ENCODE measurements at places on chromosomes 2 and 18. TPM values are rescaled to one million over a fixed set of nuclear protein-coding genes. Genes with fewer than 3 reads are reported as not detected.
A peak's percentile ranks its signal among the peaks of the same experiment; 100 is the strongest.

GRCh38 chr2:189379731-189380261 is 61.5 kb upstream of the WDR75 start:
- no peak for DNase-seq

GRCh38 chr2:199442173-199442572 is 15.6 kb downstream of the SATB2 start:
- no peak for DNase-seq

DNA sequence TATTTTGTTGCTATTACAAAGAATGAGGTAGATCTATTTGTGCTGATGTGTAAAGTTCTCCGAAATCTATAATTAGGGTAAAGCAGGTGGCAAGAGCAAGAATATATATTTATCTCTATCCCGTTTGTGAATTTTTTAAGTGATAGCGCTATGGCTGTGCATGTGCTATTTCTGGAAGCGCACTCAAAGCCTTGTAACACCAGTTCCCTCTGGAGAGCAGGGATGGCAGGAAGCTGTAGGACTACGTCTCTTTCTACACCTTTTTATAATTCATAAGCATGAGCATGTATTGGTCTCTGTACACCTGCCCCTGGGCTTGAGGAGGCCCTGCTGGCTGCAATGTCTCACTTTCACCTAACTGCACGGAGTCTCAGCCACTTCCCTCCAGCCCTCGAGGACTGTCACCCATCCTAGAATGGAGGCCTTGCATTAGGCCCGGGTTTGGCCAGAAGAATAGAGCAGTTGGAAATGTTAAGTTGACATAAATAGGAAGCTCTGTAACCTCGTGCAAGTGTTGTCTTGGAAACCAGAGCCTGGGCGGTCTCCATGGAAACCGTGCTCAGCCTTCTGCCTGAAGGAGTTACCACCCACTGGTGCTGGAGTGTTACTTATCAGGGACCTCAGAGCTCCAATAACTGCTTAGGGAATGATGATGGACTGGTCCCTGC is 20.9 kb downstream of the ITM2C start:
- no peak for DNase-seq

- peak; percentile 63 for DNase-seq
Observed at GRCh38 chr18:70454704-70455322, 166.0 kb downstream of the SOCS6 start.

DNA sequence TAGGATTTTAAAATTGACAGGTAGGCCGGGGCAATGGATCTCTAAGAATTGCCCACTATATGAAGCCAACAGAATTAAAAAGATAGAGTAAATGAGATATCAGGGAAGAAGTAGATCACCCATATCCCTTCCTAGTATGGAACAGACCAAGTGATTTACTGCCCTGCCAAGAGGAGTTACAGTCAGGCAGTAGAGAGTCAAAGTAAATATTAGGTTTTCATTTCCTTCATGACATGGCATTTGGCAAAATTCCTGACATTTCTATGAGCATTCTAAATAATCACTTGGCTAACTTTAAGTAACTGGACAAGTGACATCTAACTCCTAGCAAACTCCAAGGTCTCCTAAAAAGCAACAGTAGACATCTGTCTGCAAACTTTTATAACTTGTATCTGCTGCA is 33.5 kb downstream of the GALNT5 start:
- no peak for DNase-seq

DNA sequence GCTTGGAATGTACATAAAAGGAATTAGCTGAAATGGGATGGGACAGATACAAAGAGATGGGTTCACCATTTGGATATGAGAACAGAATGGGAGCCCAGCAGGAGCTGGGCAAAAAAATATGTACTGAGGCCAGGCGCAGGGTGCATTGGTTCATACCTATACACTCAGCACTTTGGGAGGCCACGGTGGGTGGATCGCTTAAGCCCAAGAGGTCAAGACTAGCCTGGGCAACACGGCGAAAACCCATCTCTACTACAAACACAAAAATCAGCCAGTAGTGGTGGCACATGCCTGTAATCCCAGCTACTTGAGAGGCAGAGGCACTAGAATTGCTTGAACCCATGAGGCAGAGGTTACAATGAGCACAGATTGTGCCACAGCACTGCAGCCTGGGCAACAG is 30.4 kb downstream of the SCN7A start:
- no peak for DNase-seq

DNA sequence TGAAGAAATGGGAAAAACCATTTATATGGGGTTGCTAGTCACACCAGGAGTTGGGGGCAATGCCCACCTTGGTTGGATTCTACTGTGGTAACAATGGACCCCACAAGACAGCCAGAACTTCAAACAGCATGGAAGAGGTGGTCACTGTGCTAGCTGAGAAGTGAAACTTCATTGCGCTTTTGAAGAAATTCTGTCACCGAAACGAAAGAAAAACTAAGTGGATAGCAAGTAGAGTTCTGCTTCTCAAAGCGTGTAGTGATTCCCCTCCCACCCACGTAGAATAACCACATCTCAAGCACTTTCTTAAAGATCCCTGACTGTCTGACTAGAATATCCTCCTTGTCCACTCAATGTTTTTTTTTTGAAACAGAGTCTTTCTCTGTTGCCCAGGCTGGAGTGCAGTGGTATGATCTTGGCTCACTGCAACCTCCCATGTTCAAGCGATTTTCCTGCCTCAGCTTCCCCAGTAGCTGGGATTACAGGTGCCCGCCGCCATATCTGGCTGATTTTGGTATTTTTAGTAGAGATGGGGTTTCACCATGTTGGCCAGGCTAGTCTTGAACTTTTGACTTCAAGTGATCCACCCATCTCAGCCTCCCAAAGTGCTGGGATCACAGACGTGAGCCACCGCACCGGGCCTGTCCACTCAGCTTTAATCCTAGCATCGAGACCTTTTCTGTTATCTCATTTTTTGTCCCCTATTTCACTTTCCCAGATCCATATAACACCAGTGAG is 30.1 kb upstream of the CCL20 start:
- DNase-seq = no peak

GRCh38 chr2:85839461-85839860 is 49.3 kb downstream of the ST3GAL5 start:
- DNase-seq = no peak

DNA sequence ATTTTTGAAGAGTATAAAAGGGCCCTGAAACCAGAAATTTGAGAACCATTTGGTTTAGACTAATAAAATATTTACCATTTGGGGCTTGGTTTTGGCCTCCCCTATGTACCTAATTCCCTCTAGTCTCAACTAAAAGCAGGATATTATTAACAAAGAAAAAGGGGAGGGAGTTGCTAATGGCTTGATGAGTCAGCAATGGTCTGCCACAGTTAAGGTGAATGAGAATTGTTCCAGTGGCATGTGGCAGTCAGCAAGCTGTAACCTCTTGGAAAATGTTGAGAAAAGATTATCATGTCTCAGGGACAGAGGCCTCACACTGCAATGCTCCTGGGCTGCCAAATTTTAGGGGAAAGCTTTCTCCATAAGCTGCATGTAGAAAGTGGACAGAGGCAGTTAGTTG is 20.1 kb upstream of the SLC39A10 start:
- no peak for DNase-seq

DNA sequence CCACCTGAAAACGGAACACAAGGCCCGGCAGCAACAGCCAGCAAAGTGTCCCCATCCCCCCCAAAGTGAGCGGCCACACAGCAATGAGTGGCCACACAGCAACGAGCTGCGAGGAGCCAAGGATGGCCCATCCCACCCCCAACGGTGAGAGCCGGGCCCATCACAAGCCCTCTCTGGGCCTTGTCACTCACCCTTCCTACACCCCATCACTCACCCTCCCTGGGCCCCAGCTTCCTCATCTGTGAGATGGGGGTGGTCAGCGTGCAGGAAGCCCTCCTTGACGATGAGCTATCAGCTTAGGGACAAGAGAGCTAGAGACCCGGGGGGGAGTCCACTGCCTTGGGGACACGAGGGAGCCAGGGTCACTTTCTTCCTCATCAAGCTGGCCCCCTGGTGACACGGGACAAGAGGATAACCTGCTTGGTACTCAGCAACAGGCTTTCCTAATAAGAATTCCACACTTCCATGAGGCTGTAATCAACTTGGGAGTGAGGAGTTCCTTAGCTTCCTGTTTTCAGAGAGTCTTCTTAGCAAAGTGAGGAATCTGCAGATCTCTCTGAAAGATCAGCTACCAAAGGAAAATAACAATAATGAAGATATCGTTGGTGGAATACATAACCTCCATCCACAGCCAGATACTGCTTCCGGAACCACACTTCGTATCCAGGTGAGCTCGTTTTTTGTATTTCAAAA is 92.8 kb downstream of the HDAC4 start:
- no peak for DNase-seq

DNA sequence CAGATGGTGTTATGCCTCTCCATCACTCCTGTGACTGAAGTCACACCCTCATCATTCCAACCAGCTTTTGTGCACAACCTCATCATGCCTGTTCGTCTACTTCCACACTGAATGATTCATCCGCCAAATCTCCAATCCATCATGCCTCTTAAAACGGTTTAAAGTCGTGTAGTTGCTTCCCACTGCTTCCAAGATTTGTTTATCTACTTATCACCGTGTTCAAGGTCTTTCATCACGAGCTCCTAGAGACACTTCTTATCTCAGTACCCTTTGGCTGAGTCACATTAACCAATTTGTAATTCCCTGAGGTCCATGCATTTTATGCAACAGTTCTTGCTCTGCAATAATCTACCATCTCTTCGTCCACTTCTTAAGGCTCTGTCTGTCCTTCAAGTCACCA is 592.3 kb upstream of the ID2 start:
- DNase-seq = no peak

DNA sequence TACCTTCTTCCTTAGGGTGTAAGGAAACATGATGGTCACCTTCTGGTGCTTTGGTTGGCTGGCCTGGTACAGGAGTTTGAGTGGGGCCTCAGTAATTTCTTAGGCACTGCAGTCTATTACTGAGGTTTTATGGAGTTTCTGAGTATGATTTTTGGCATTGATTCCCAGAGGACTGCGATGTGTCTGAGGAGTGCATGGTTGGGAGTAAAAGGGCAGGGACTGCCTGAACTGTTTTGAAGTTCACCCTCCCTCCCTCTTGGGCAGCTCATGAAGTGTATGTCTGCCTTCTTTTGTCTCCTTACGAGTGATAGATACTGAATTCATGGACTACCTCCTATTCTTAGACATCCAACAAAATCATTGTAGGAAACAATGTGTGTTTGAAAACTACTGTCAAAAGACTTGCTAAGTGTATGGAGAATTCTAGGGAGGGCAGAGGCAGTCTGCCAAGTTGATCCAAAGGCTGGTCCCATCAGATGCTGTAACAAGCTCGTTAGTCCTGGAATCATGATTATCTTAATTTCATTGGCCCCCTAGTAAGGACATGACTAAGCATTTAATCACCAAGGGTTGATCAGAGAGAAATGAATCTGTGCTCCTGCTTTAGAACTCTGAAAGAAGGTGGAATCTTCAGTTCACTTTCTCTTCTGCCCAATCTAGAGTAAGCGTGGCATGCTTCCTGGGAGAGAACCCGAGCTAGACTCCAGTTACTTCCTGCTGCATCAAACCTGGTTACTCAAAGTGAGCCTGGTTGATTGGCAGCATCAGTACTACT is 26.5 kb downstream of the LYPD6B start:
- no peak for DNase-seq

GRCh38 chr2:151192681-151193080 is 69.0 kb downstream of the RBM43 start:
- no peak for DNase-seq

GRCh38 chr18:73249030-73249429 is 381.2 kb upstream of the NETO1 start:
- no peak for DNase-seq

GRCh38 chr2:26456440-26457250 is 21.3 kb downstream of the OTOF start:
- DNase-seq = no peak

GRCh38 chr18:62536005-62536404 is 13.2 kb downstream of the ZCCHC2 start:
- no peak for DNase-seq

DNA sequence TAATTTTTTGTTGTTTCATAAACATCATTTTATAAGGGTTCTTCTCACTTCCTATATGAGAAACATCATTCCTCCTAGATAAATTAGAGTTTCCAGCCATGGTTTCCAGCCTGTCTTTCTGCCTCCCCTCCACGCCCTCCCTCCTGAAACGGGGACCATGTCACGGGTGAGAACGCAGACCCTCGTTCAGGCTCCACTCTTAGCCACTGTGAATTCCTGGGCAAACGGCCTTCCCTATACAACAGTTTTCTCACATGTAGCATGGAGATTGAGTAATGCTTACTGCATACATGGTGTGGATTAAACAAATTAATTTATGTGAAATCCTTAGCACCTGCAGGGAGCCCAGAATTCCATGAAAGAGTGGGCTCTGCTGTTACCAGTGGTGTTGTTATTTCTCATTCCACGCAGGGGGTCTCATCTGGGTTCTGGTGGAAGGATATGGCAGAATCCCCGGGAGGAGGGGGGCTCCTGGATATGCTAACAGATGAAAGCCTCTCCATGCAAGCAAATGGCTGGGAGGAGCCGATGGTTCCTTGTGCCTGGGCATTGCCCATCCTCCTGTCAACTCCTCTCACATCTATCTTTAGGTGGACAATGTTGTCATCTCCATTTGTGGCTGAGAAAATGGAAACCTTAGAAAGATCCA is 54.0 kb upstream of the TWIST2 start:
- DNase-seq = no peak

DNA sequence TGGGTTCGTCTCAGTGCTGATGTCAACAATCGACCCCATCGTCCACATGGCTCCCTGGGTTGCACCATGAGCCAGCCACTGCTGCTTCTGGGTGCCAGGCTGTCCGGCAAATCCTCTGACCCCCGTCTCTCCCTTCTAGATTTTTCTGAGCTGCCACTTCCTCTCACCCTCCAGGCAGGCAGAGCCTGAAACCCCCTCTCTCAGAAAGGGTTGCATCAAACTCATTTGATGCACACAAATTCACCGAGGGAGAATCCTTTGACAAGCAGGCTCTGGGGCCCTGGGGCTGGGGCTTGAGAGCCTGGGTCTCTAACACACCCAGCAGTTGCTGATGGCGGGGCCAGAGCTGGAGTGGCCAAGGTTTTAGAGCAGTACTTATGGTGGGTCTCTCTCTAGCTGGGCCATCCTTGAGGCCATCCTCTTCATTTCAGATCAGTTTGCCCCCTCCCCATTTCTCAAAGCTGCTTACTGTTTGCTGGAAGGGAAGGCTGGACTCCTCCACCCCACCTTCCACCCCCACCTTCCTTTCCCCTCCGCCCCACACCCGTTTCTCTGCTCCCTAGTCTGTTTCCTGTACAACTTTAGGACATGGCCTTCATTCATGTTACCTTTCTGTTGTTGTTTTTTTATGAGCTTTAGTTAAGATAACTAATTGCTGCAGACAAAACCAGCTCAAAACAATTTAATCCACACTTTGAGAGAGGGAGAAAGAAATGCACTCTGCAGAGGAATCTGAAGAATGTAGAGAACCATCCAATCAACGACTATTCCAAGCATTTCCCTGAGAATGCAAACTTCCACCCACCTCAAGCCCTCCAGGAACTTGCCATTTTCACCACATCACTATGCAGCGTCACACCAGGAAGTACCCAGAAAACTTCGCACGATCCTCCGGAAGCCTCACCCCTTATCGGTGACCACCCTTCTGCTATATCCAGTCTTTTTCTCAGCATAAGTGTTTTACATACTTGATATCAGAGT is 69.5 kb downstream of the ARL4C start:
- no peak for DNase-seq

Gene MARCHF7
- total RNA-seq = 96.4 TPM

Gene TGFA
- 10.9 TPM for total RNA-seq

Gene NYAP2
- not detected for total RNA-seq

Gene CLEC4F
- total RNA-seq = 0.30 TPM

Gene TUBA4B
- total RNA-seq = not detected

Gene VWC2L
- total RNA-seq = not detected

Gene ZNF142
- total RNA-seq = 26.2 TPM

Gene PSMG2
- total RNA-seq = 70.5 TPM

Gene DSC2
- 3.1 TPM for total RNA-seq

Measured in tibial nerve (tissue), 4 donors.